ENCODE measurements at places on chromosomes 2 and 18.

- DNase-seq: no peak
Measured at GRCh38 chr2:99960291-99960690, 182.1 kb downstream of the AFF3 start.

- no peak for DNase-seq
Measured at GRCh38 chr18:2442726-2443275, 128.5 kb downstream of the METTL4 start.

DNA sequence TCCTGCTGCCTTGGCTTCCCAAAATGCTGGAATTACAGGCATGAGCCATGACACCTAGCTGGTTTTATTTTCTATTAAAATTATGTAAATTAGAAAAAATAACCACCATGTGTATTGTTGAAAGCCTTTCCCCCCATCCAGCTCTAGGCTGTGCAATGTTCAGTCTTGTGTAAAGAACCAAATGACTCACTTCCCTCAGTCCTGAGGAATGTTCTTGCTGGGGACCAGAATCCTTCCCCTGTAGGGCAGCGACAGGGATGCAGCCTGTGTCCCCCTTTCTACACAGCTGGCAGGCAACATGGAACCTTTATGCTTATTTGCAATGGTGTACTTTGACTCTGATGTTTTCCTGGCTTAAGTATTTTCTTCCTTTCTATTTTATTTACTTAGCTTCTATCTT, 29.4 kb downstream of the AOX1 start:
- no peak for DNase-seq

- no peak for DNase-seq
Measured at GRCh38 chr2:236776695-236777251, 207.1 kb downstream of the ACKR3 start.

- DNase-seq: no peak
Measured at GRCh38 chr2:41326851-41327250, 721.0 kb upstream of the PKDCC start.

DNA sequence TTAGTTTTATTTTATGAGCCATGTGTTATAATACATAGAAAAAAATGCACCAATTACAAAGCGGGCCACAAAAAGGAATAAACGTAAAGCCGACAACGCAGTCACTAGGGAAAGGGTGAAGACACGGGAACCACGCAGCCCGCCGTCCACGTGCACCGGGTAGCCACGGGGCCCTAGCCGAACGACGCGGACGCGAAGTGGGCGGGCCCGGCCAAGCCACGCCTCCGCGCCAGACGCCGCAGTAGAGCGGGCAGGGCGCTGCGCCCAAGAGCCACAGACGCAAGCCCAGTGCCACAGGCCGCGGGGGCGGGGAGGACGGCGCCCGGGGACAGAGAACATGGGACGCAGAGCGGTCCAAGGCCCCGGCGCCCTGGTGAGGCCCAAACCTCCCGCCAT, at the start of gene DUSP28:
TSS of gene DUSP28 (plus strand) at position 274 of the 396 bp plus-strand sequence. CDS start 328 bp downstream, outside the sequence.
- DNase-seq: no peak
